ENCODE measurements at places on chromosomes 11 and 22. TPM values are rescaled to one million over a fixed set of nuclear protein-coding genes. Genes with fewer than 3 reads are reported as not detected.
A peak's percentile ranks its signal among the peaks of the same experiment; 100 is the strongest.

DNA sequence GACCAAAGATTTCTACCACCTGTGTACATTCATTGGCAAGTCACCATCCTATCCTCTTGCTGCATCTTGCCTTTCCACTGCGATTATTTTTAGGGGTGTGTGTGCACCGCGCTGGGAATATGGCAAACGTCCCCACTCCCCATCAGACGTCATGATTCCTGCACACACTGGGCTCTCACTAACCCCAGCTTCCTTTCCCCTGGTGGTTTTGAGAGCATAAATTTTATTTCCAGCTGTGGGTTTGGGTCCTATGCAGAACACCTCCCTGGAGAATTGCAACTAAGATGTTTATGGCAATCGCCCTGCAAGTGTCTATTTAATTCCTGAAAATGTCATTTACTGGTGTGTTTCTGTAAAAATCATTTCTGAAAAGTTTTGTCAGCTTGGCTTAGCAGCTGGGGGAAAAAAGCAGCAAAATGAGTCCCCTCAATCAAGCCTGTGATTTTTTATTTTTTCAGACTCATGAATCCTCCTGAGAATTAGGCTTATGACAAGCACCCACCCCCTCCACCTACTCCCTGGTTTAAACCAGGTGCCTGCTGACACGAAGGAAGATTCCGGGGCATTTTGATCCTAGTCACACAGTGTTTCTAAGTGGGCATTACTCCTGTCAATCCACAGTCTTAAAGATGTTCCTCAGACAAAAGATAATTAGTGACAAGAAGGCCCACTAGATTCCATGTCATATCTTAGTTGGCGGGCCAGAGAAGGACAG, 23.8 kb downstream of the UPB1 start:
- DNase-seq, result no peak
- peaks cover 8% of the 10 kb centered on the region for H3K27me3 ChIP-seq
- H3K4me1 ChIP-seq, result peaks cover 30% of the 10 kb centered on the region
- H3K4me3 ChIP-seq, result no peak overlapping the region

DNA sequence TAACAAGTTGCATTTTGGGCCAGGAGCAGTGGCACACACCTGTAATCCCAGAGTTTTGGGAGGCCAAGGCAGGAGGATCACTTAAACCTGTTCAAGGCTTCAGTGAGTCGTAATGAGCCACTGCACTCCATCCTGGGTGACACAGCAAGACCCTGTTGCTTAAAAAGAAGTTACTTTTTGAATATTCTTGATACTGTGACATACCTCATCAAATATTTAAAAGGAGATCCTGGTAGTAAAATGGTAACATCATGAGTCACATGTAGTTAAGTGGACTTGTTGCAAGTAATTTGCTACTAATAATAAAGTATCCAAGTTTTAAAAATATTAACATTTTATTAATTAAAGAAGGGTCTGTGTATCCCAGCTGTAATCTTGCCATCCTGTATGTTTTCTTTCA, 18.3 kb downstream of the HMGXB4 start:
- no peak overlapping the region for H3K27ac ChIP-seq
- no peaks in the 10 kb centered on the region for H3K27me3 ChIP-seq
- peaks cover 37% of the 10 kb centered on the region for H3K36me3 ChIP-seq
- DNase-seq, result peak; percentile 39
- H3K4me1 ChIP-seq, result peaks cover 31% of the 10 kb centered on the region
- no peak overlapping the region for H3K4me3 ChIP-seq

- no peak for DNase-seq
- H3K27me3 ChIP-seq, result peaks cover 31% of the 10 kb centered on the region
- H3K4me1 ChIP-seq, result peaks cover 30% of the 10 kb centered on the region
- no peak overlapping the region for H3K4me3 ChIP-seq
- H3K27ac ChIP-seq, result no peak overlapping the region
These were observed 20.2 kb upstream of the LRRC32 start for GRCh38 chr11:76690736-76691135.

The IGLL1 gene
- not detected for total RNA-seq

- H3K4me1 ChIP-seq, result peaks cover 12% of the 10 kb centered on the region
- DNase-seq, result no peak
- H3K27ac ChIP-seq, result peak overlapping the region; percentile 83
- no peaks in the 10 kb centered on the region for H3K27me3 ChIP-seq
- H3K4me3 ChIP-seq, result peak overlapping the region; percentile 94
- H3K36me3 ChIP-seq, result no peaks in the 10 kb centered on the region
These were observed 873 bp downstream of the NCAPH2 start for GRCh38 chr22:50508897-50509296.
